ENCODE measurements at places on chromosomes 5 and 9. TPM values are rescaled to one million over a fixed set of nuclear protein-coding genes. Genes with fewer than 3 reads are reported as not detected.

Gene PRLR
- 0.34 TPM for total RNA-seq

GRCh38 chr5:31237174-31237573, 43.7 kb downstream of the CDH6 start:
- DNase-seq: no peak

GRCh38 chr5:179577286-179577960, 27.1 kb downstream of the RUFY1 start:
- DNase-seq: no peak

Gene PCA3
- total RNA-seq: not detected

DNA sequence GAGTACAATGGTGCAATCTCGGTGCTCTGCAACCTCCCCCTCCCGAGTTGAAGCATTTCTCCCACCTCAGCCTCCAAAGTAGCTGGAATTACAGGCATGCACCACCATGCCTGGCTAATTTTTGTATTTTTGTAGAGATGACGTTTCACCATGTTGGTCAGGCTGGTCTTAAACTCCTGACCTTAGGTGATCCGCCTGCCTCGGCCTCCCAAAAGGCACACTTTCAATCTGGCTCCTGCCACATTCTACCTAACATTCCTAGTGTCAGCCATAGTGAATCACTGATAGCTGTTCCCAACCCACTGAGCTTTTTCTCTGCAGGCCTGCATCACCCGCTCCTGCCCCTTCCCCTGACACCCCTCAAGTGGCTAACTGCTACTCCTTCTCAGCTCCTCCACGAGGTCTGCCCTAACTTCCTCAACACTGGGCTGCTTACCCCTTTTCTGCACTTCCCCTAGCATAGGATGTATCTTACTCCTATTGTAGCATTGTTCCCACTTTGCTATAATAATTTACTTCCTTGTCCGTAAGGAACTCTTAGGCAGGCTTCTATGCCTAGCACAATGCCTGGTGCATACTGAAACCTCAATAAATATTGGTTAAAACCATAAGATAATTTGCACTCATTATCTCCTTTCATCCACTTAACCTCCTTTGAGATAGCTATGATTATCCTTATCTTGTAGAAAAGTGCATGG, 42.0 kb upstream of the LIFR start:
- no peak for DNase-seq

Gene DENND1A
- 20.5 TPM for total RNA-seq

Gene LCN10
- not detected for total RNA-seq

GRCh38 chr9:99221266-99221620, 499 bp downstream of the ALG2 start:
- DNase-seq: no peak

DNA sequence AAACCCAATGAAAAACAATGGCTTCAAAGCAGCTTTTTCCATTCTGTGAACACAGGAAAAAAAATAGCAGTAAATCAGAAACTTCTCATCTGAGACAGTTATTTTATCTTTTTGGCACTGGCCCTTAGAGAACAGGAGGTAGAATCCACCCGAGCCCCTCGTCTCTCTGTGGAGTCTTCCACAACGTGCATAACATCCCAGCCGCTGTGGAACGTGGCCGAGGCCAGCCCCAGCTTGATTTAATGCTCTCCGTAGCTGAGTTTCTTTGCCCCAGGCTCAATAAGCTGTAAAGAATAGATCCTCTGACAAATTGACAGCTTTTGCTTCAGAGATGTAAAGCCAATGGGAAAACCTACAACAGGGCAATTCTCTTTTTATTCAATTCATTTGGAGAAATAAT, 107.9 kb upstream of the DAP start:
- no peak for DNase-seq

DNA sequence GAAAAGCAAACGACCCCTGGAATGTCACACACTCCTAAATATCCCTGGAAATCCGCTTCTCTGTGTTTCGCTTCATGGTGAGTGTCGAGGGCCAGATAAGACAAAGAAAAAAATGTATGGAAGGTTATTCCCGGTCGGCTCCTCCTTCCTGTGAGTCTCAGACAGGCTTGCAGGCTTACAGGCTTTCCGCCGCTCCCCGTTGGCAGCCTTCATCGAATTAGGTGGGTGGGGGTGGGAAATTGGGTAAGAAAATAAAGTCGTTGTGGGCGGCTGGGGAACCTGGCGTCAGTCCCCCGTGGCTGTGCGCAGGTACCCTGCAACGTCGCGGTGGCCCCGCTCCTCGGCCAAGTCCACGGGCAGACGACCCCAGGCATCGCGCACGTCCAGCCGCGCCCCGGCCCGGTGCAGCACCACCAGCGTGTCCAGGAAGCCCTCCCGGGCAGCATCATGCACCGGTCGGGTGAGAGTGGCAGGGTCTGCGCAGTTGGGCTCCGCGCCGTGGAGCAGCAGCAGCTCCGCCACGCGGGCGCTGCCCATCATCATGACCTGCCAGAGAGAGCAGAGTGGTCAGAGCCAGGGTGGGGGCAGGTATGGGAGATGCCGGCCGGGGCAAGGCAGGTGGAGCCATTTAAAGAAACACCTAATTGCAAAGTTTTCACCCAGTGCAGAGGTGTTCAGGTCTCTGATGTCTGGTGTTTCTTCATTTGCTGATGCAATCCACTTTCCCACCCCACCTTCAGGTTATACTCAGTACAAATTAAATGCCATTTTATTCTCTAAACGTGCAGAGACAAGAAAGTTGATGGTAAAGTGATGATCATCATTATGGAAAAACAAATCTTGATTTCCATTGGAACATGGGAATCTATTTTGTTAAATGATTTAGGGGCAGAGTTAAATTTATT, 3.2 kb downstream of the CDKN2B start:
- DNase-seq: no peak

Gene TPPP
- total RNA-seq: 0.18 TPM

DNA sequence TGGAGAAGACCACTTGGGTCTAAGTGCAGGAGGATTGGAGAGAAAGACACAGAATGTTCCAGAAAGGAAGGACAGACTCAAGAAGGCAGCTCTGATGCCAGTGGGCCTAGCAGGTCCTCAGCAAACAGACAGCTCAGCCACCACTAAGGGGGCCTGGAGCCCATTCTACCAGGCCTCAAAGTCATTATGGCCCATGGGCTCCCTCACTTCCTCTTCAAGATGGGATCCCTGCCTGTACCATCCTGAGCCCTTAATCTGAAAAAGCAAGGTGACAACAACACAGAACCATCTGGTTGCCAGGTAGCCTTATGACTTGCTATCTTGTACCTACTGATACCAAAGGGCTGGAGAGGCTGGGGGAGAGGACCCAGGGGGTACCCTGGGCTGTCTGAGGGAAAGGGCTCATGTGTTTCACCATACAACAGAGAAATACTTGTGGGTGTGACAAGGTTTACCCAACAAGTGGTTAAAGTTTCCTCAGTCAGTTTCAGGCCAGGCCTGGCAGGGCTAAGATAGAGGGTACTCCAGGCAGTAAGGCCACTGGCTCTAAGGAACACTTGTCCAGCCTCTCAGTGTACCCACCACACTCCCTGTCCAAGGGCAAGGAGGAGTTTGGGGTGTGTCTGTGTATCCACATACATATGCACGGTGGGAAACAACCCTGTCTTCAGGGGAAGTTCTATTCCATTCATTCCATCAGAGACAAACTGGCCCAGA, 30.7 kb downstream of the TCF7 start:
- no peak for DNase-seq

GRCh38 chr5:159702826-159703225, 213.5 kb upstream of the ADRA1B start:
- DNase-seq: no peak

Gene LCN9
- not detected for total RNA-seq
